ENCODE measurements at places on chromosomes 1 and 21.

GRCh38 chr1:16393570-16394521 lies 26.8 kb downstream of the SZRD1 start:
- no peak for DNase-seq

- no peak for DNase-seq
Measured at GRCh38 chr1:200409203-200409760, 554 bp downstream of the ZNF281 start.

DNA sequence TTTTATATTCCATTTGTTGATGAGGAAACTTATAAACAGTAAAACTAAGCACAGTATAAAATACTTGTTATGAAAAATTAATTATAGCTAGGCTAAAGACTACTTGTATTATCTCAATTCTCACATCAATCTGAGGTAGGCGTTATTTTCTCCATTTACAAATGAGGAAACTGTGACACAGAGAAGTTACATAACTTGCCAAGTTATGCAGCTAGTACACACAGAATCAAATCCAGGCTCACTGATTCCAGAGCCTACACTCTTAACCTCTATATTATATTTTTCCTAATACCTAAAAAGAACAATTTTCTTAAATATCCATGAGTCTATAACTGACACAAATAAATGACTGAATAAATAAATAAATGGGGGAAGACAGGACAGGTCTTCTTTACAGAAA lies 11.2 kb upstream of the VPS45 start:
- DNase-seq = no peak

DNA sequence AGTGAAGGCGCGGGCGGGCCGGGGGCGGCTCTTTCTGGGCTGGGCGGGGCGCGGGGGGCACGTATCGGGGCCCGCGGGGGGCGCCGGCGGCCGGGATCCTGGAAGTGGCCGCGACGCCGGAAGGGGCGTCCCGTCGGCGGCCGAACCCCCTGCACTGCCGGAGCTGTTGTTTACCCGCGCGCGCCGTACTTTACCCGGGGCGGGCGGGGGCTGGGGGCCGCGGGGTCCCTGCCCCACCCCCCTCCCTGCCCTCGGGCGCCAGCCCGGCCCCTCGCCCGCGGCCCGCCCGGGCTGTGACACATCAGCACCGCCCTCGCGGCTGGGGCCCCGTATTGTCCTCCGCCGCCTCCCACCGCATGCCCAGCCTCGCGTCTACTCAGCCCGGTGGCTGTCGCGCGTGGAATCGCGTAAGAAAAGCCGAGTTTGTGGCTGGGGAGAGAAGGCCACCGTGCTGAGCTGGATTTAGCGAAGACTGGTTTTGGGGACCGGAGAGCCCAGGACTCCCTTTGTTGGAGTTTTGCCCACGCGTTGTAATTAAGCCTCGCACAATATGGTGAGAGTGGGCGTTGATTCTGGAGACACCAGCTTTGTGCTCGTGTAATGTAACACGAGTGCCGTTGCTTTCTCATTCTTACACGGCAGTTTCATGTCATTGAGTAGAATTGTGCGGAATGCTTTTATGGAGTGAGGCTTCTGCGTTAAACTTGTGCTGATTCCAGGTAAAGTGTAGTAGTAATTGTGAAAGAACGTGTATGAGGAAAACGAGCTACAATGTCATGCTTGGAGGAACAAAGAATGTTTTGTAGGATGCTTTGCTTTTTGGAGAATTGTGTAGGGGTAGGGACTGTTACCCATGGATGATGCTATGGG lies 559 bp downstream of the BACH1 start:
- peak; percentile 13 for DNase-seq

DNA sequence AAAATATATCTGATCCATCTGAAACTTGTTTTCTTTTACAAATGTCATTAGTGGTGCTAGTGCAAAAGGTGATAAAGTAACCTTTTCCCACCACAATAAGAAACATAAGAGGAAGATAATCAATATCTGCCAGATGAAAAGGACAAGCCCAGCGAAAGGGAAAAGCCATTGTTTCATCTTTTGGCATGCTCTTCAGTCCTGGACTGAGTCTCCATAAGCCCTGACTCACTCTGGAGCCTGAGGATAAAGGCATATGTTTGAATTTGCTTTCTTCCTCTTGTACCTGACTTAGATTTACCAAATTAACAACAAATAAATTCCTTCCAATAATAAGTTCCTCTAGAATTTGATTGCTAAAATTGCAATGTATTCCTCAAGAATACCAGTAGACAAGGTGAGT lies 13.6 kb downstream of the DNAJC11 start:
- DNase-seq = no peak

GRCh38 chr1:111274653-111275052 lies 16.0 kb upstream of the CHIA start:
- no peak for DNase-seq

GRCh38 chr1:87612956-87613355 lies 284.3 kb downstream of the LMO4 start:
- DNase-seq = no peak

GRCh38 chr21:30211071-30211470 lies 4.8 kb downstream of the CLDN8 start:
- no peak for DNase-seq

GRCh38 chr1:104765085-104765484 lies 1015.4 kb downstream of the AMY1C start:
- DNase-seq = no peak

DNA sequence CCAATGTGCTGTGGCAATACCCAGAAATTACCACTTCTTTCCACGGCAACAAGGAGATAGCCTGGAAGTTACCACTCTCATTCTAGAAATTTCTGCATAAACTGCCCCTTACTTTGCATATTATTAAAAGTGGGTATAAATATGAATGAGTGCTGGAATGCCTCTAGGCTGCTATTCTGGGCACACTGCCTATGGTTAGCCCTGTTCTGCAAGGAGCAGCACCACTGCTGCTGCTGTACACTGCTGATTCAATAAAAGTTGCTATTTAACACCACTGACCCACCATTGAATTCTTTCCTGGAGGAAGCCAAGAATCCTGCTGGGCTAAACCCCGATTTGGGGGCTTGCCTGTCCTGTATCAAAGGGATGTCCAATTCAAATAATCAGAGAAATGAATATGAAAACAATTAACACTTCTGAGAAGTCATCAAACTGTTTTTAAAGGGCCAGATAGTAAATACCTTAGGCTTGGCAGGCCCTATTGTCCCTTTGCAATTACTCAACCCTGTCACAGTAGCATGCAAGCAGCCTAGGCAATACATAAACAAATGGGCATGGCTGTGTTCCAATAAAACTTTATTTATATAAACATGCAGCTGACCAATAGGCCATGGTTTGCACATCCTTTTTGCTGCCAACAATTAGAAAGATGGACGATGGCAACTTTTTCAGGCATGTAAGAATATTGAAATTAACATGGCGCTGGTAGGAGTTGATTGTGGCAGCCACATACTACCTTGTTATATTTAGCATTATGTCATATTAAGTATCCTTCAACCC lies 369.4 kb upstream of the B3GALT2 start:
- DNase-seq = no peak

GRCh38 chr21:33380483-33380998 lies 22.7 kb upstream of the IFNGR2 start:
- DNase-seq = no peak

GRCh38 chr1:198699167-198700015 lies 60.6 kb downstream of the PTPRC start:
- DNase-seq = no peak
